Lower lobe of right lung (tissue), 2 donors: ENCODE measurements at places on chromosomes 11 and 22. TPM values are rescaled to one million over a fixed set of nuclear protein-coding genes. Genes with fewer than 3 reads are reported as not detected.
A peak's percentile ranks its signal among the peaks of the same experiment; 100 is the strongest.

Gene HBE1
- total RNA-seq, result not detected

Gene OR4S1
- not detected for total RNA-seq

DNA sequence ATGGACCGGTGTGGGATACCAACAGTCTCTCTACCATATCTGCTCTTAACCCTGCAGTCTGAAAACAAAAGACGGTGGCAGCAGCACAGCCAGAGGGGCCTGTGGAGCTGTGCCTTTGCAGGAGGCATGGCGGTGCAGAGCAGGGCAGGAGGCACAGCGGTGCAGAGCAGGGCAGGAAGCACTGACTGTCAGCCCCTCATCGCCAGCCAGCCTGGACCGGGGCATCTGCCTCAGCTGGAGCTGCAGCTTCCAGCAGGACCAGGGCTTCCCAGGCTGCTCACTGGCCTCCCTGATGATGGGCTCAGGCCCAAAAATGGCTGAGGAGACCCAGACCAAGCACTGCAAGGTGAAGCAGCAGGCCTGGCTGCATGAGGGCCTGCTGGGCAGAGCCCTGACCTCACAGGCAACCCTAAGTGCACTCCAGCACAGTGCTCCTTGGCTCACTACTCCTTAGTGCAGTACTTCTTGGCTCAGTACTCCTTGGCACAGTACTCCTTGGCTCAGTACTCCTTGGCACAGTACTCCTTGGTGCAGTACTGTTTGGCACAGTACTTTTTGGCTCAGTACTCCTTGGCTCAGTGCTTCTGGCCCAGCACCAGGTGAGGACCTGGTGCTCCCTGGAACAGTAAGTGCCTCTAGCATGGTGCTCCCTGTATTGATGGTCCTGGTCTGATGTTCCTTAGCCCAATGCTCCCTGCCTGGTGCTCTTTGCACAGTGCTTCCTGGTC lies 78.0 kb downstream of the DHCR7 start:
- no peak for DNase-seq
- no peaks in the 10 kb centered on the region for H3K36me3 ChIP-seq
- H3K4me1 ChIP-seq, result no peaks in the 10 kb centered on the region

Gene C22orf31
- not detected for total RNA-seq

- H3K4me1 ChIP-seq, result peaks cover 61% of the 10 kb centered on the region
- no peaks in the 10 kb centered on the region for H3K27me3 ChIP-seq
- H3K4me3 ChIP-seq, result no peak overlapping the region
- H3K36me3 ChIP-seq, result peaks cover 19% of the 10 kb centered on the region
Observed at GRCh38 chr22:37503850-37504249, 15.4 kb downstream of the CARD10 start.

DNA sequence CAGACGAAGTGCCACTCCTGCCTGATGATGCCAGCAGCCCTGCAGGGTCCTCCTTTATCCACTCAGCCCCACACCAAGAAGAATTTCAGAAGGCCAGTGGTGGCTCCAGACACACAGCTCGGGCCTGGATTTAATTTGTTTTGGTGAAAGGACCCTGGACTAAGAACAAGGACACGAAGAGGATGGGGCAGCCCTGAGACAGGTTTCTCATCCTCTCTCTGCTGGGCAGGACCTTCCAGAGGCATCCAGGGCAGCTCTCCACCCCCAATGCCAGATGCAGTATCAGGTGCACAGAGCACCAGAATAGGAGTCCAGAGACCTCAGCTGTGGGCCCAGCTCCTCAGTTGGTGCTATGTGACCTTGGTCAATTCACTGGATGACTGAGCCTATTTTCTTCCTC lies 72.0 kb downstream of the TRIM29 start:
- H3K27ac ChIP-seq, result no peak overlapping the region
- no peak for DNase-seq
- H3K27me3 ChIP-seq, result peaks cover 24% of the 10 kb centered on the region
- no peak overlapping the region for H3K4me3 ChIP-seq

- no peaks in the 10 kb centered on the region for H3K27me3 ChIP-seq
- H3K27ac ChIP-seq, result no peak overlapping the region
- no peak for DNase-seq
- no peak overlapping the region for H3K4me3 ChIP-seq
Observed at GRCh38 chr22:21672107-21672629, 6.4 kb downstream of the PPIL2 start.

DNA sequence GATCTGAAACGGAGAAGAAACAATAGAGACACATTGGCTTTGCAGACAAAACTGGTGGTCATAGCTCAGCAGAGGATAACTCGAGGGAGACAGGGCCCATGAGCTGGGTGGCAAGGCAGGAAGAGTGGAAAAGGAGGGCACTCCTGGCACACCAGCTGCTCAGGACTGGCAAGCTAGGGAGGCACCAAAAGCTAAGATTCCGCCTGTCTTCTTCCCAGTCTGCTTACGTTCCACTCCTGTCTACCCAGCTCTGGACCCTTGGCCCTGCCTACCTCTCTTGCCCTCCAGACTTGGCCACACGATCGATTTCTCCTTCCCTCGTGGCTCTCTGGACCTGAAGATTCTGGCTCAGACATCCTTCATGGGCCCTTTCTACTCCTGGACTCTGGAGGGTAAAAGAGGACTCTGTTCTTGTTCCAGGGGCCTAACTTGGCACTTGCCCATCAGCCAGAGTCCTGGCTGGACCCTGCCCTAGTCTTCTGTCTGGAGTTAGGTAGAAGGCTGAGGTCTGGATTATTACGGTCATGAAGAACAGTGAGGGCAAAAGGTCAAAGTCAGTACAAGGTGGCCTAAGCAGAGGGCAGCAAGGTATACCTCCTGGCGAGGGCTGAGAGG lies 115.2 kb upstream of the PITPNB start:
- peak overlapping the region; percentile 78 for H3K27ac ChIP-seq
- no peaks in the 10 kb centered on the region for H3K27me3 ChIP-seq
- peaks cover 6% of the 10 kb centered on the region for H3K36me3 ChIP-seq

GRCh38 chr11:106132582-106133354 lies 55.3 kb downstream of the AASDHPPT start:
- no peak overlapping the region for H3K4me3 ChIP-seq
- no peaks in the 10 kb centered on the region for H3K36me3 ChIP-seq
- H3K27me3 ChIP-seq, result no peaks in the 10 kb centered on the region
- no peaks in the 10 kb centered on the region for H3K4me1 ChIP-seq

Gene ART1
- total RNA-seq, result 1.0 TPM

DNA sequence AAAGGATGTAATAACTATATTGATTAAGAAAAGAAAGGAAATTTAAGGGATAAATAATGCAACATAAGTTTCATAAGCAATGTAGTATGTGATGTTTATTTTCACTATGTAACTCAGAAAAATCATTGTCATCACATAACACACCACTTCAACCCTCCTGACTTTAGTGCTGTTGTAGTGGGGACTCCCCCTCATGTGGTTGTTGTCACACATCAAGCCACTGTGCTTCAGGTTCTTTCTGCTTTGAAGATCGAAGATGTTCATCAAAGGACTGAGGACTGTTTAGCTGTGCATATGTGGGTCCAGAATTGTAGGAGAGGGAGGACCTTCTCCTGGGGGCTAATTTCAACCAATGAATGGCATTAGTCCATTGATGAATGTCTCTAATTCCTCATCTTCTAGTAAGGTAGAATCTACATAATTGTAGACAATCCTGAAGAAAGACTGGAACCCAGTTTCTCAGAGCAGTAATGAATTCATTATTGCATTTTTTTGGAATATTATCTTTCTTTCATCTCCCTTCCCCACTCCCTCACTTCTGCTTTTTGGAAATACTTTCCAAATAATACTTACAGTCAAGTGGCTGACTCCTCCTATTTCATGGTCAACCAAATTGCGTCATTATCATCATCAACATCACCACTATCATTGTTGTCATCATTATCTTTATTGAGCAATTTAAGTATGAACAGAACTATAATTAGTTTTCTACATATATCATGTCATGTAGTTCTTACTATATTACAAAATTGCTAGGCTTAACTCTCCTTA lies 9.8 kb upstream of the CARD16 start:
- no peaks in the 10 kb centered on the region for H3K36me3 ChIP-seq
- no peaks in the 10 kb centered on the region for H3K4me1 ChIP-seq
- no peak overlapping the region for H3K4me3 ChIP-seq
- DNase-seq, result no peak

GRCh38 chr11:95641495-95641894 lies 148.1 kb downstream of the FAM76B start:
- no peak overlapping the region for H3K27ac ChIP-seq
- no peaks in the 10 kb centered on the region for H3K36me3 ChIP-seq
- H3K4me1 ChIP-seq, result no peaks in the 10 kb centered on the region
- H3K4me3 ChIP-seq, result no peak overlapping the region

DNA sequence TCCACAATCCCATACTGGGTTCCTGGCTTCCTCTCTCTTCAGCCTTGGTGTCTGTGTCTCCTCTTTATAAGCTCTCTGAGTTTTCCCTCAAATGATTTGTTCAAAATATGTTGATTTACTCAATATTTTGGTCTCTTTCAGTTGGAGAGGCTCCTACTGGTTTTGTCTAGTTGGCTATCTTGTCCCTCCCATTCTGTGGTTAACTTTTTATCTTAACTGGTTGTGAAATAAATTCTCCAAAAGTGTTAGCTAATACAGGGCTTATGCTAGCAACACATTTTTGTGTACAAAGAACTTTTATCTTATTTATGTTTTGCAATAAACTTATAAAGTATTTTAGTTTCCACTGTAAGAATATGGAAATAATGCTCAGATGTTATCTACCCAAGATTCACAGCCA lies 200.9 kb downstream of the AASDHPPT start:
- no peak for DNase-seq
- H3K27me3 ChIP-seq, result no peaks in the 10 kb centered on the region

DNA sequence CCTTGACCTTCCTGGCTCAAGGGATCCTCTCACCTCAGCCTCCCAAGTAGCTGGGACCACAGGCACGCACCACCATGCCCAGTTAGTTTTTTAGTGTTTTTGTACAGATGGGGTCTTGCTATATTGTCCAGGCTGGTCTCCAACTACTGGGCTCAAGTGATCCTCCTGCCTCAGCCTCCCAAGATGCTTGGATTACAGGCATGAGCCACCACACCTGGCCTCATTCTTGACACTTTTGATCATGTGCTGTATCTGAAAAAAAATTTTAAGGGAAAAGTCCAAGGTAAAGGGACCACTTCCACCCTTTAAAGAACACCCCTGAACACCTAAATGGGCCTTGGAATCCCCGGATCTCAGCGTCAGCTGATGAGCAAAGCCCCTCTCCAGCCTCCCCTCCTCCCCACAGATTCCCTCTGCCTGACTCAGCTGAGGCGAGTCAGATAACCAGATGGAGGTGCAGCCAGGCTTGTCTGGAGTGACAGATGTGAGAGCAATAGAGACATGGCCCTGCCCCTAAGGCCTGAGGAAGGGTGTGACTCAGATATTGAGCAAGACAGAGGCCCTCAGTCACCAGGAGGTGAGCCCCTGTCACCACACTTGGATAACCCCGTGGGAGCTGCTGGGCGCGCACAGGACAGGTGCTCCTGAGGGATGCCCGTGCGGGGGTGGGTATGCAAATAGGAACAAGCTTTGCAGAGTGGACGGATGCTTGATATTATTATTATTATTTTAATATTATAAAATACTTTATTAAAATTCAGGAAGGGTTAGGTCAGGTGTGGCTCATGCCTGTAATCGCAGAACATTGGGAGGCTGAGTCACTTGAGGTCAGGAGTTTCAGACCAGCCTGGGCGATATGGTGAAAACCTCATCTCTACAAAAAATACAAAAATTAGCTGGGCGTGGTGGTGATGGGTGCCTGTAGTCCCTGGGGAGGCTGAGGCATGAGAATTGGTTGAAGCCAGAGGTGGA lies 5.0 kb upstream of the CCDC88B start:
- H3K4me3 ChIP-seq, result no peak overlapping the region
- H3K27me3 ChIP-seq, result no peaks in the 10 kb centered on the region
- no peak overlapping the region for H3K27ac ChIP-seq
- DNase-seq, result peak; percentile 79
- peaks cover 29% of the 10 kb centered on the region for H3K4me1 ChIP-seq

- no peak for DNase-seq
- peaks cover 47% of the 10 kb centered on the region for H3K36me3 ChIP-seq
- no peaks in the 10 kb centered on the region for H3K27me3 ChIP-seq
- H3K27ac ChIP-seq, result no peak overlapping the region
- H3K4me3 ChIP-seq, result no peak overlapping the region
Observed at GRCh38 chr11:94800414-94800813, 32.3 kb downstream of the AMOTL1 start.

GRCh38 chr11:83158965-83159901 lies 2.3 kb downstream of the PCF11 start:
- H3K27ac ChIP-seq, result peak overlapping the region; percentile 28
- H3K4me3 ChIP-seq, result peak overlapping the region; percentile 74
- H3K27me3 ChIP-seq, result no peaks in the 10 kb centered on the region
- peaks cover 41% of the 10 kb centered on the region for H3K4me1 ChIP-seq

GRCh38 chr11:46729110-46730027 lies 10.4 kb downstream of the F2 start:
- H3K27me3 ChIP-seq, result no peaks in the 10 kb centered on the region
- no peak overlapping the region for H3K4me3 ChIP-seq
- H3K36me3 ChIP-seq, result no peaks in the 10 kb centered on the region

DNA sequence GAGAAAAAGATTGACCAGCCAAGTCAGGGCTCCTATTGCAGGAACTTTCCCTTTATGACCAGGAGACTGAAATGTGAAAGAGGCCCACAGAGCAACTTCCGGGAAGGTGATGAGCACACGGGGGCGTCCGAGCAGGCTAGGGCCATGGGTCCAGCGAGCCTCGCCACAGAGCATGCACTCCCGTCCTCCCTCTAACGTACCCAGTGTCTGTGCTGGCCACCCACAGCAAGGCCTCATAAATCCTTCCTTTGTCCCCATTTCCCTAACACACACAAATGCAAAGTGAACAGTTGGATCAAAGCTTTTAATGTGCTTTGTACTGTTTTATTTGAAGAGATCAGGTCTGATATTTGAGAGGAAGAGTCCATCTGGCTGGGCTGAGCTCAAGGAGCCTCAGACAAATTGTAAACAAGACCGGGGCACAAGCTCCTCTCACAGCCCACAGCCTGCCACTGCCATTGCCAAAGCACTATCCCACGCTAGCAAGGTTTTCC lies 44.3 kb downstream of the BLID start:
- no peak overlapping the region for H3K27ac ChIP-seq
- H3K27me3 ChIP-seq, result no peaks in the 10 kb centered on the region
- DNase-seq, result no peak
- no peak overlapping the region for H3K4me3 ChIP-seq

Gene CCDC116
- total RNA-seq, result 0.41 TPM

DNA sequence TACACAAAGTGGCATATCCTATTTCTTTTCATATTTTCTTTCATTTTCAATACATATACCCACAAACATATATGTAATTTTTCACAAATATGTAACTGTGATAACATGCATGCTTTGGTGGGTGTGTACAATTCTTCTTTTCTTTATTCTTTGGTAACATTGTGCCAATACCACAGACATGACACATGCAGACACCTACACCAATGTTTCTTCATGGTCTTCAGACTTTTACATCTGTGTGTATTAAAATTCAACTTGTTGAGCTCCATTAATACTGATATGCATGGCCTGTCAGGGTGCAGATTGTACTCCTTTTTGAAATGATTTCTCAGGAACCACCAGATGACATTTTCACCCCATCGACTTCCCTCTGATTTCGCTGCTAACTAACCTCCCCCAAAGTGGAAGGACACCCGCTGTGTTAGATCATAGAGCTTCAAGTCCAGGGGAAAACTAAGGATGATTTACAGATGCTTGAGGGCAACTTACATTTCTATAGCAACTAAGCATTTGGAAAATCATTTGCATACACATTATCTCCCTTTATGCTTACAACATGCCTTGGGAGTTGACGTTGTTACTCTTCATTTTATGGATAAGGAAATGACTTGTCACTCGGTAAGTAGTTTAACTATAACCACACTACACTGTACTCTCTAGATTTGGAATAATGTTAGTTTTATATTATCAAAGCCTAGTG lies 10.5 kb upstream of the PANX3 start:
- no peak for DNase-seq
- H3K4me1 ChIP-seq, result no peaks in the 10 kb centered on the region
- no peak overlapping the region for H3K4me3 ChIP-seq
- no peaks in the 10 kb centered on the region for H3K27me3 ChIP-seq
